Memory B cell (primary cell): ENCODE measurements at places on chromosomes 5 and 9.

GRCh38 chr9:6414247-6414641 lies 1.2 kb downstream of the UHRF2 start:
- no peak for DNase-seq

DNA sequence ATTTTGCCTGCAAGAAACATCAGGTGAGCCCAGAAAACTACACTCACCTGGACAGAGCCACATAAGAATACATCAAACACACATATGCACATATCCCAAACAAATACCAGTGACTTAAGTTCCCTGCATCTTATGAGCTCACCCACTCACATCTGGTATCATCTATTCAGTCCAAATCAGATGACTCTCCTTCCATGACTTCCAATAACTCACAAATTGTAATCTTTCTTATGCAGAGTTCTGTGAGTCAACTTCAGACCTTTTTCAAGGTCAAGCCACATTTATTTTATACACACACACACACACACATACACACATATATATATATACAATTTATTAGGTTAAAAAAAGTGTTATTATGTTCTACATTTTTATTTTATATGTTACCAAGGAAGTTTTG lies 1711.9 kb upstream of the CDH9 start:
- no peak for DNase-seq

GRCh38 chr9:113876993-113877368 lies 872 bp downstream of the ZNF618 start:
- DNase-seq: no peak

DNA sequence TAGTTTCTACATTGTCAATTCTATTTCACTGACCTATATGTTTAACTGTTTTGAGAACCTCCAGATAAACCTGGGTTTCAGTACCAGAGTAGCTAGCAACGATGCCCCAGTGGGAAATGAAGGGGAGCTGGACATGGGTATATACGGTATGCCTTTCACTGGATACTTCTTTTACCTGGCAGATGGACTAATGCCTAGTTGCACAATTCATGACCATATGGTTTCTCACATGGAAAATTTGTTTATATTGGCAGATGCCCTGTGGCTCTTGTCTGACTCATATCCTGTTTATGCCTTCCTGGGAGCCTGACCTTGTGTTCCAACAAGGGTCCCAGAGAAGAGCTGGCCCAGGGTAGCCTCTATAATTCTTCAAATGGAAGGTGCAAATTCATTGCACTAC lies 144.1 kb downstream of the MAT2B start:
- no peak for DNase-seq

- DNase-seq: no peak
Measured at GRCh38 chr5:36928947-36929346, 52.4 kb downstream of the NIPBL start.

DNA sequence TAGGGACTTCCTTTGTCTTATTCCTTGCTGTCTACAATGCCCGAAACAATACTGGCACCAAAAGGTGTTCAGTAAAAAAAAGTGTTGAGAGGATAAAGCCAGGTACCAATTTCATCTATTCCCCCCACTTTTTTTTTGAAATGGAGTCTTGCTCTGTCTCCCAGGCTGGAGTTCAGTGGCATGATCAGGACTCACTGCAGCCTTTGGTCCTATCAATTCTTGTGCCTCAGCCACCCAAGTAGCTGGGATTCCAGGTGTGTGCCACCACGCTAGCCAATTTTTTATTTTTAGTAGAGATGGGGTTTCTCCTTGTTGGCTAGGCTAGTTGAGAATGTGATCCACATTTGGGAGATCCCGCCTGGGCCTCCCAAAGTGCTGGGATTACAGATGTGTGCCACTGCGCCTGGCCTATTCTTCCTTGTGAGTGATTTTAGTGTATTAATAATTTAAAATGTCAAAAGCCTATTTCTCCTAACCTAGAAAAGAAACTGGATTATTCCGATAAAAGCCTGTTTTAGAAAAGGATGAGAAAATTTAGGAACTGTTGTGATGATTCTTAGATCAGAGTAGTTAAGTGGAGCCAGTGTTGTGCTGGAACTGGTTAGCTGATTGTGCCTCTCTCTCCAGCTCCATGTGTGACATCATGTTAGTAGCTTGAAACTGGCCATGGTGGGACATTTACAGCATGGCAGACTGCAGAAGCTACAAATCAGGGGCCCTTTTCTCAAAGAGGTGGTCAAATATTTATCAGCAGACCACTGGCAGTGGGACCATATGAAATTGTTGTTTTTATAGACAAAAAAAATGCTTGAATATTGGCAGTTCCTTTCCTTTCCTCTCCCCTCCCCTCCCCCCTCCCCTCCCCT lies 14.3 kb downstream of the CDC42SE2 start:
- no peak for DNase-seq

GRCh38 chr5:165015547-165015946 lies 1510.1 kb downstream of the MAT2B start:
- no peak for DNase-seq

DNA sequence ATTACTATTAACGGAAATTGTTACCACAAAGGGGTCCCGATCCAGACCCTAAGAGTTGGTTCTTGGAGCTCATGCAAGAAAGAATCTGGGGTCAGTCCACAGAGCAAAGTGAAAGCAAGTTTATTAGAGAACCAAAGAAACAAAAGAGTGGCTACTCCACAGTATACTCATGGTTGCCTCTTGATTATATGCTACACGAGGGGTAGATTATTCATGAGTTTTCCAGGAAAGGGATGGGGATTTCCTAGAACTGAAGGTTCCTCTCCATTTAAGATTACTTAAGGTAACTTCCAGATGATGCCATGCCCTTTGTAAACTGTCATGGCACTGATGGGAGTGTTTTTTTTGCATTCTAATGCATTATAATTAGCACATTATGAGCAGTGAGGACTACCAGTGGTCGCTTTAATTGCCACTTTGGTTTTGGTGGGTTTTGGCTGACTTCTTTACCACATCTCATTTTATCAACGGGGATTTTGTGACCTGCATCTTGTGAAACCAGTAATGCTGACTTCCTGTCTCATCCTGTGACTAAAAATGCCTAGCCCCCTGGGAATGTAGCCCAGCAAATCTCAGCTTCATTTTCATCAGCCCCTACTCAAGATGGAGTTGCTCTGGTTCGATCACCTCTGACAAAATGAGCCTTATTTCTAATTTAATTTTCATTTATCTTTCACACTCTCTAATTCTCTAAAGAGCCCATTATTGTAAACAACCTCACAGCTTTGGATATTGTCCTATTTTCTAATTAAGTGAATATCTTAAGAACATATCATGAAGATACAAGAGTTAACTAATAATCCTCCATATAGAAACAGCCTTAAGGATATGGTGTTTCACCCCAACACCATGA lies 336.3 kb downstream of the RASEF start:
- DNase-seq: no peak

DNA sequence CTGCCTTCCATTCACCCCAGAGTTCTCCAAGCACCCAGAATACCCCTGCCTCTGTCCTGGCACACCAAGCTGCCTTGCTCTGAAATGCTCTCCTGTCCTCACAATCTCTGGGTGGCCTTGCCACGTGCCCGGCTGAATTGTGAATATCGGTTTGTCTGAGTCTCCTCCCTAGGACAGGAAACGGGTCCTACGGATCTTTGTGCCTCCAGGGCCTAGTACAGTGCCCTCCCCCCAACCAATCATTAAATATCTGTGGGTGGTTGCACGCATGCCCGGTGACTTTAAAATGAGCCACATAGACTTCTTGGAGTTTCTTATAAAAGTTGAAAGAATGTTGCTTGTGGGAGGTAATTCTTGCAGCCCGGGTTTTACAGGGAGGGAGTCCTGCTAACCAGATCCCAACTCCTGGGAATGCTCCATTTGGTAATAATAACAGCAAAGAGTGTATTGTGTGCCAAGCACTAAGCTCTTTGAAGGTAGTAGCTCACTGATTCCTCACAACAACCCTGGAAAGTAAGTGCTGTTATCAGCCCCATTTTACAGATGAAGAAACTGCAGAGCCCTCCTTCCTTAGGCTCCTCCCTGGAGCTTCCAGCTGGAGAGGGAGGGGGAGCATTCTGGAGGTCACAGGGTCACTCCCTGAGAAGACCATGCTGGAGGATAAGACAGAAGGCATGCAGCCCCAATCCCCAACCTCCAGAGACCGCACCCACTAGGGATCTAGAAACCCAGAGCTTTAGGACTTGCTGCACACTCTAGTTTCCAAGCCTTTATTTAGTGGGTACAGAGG lies 23.4 kb downstream of the URM1 start:
- no peak for DNase-seq

GRCh38 chr5:179294891-179295777 lies 50.1 kb downstream of the ADAMTS2 start:
- no peak for DNase-seq

- DNase-seq: no peak
Measured at GRCh38 chr5:172544371-172545095, 90.2 kb upstream of the SH3PXD2B start.

- peak; percentile 28 for DNase-seq
Measured at GRCh38 chr9:109817846-109818472, 38.0 kb downstream of the PALM2AKAP2 start.

DNA sequence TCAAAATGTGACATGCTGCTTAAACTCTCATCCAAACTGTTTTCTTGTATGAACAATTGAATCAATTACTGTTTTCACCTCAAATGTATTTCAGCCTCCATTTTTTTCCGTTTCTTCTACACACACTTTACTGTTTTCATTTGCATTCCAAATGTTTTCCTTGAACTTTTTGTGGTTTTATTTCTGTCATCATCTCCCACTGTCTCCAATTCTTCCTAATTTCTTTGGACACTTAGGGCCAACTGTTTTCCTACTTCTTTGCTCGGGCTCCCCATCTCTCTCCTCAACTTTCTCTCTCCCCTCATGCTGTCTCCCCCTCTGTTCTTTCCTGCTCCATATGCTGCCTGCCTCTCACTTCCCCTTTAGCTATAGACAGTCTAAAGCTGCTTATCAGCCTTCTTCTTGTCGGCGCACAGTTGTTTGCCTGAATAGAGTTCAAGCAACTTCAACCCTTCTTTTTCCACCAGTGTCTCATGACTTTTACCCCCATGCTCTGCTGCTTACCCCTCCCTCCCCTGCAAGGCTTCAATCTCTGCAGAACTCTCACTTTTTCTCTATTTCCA lies 443.4 kb downstream of the DTWD2 start:
- no peak for DNase-seq

- no peak for DNase-seq
Measured at GRCh38 chr5:170662966-170663365, 120.6 kb upstream of the GABRP start.

- no peak for DNase-seq
Measured at GRCh38 chr5:112138526-112138925, 280.6 kb downstream of the EPB41L4A start.

- DNase-seq: no peak
Measured at GRCh38 chr9:557601-558201, 283.8 kb upstream of the DMRT1 start.
